ENCODE measurements at places on chromosomes 4 and X. TPM values are rescaled to one million over a fixed set of nuclear protein-coding genes. Genes with fewer than 3 reads are reported as not detected.

The PTTG2 gene
- total RNA-seq: not detected

The ADGRL3 gene
- 44.8 TPM for total RNA-seq

The TRIM2 gene
- total RNA-seq: 15.4 TPM

The CFP gene
- total RNA-seq: 27.5 TPM

The MAGEE1 gene
- total RNA-seq: 3.2 TPM

The CLDN22 gene
- total RNA-seq: not detected

The SLITRK2 gene
- total RNA-seq: 0.10 TPM

The IL3RA gene
- total RNA-seq: 0.97 TPM

The SHROOM2 gene
- 22.3 TPM for total RNA-seq

The POLA1 gene
- total RNA-seq: 12.9 TPM

The CD38 gene
- total RNA-seq: 0.15 TPM

The CEP44 gene
- total RNA-seq: 9.5 TPM

The HMX1 gene
- total RNA-seq: not detected

The BEX5 gene
- 45.4 TPM for total RNA-seq

The PALLD gene
- 16.4 TPM for total RNA-seq

The FAT4 gene
- total RNA-seq: 92.8 TPM

The TCEAL2 gene
- 11.1 TPM for total RNA-seq

The CTAG2 gene
- not detected for total RNA-seq

The PSAPL1 gene
- total RNA-seq: not detected

The NLGN3 gene
- total RNA-seq: 1.7 TPM

The DGKK gene
- 0.49 TPM for total RNA-seq

All from endothelial cell (in vitro differentiated cells).